ENCODE measurements at places on chromosomes 5 and 9.
A peak's percentile ranks its signal among the peaks of the same experiment; 100 is the strongest.

DNA sequence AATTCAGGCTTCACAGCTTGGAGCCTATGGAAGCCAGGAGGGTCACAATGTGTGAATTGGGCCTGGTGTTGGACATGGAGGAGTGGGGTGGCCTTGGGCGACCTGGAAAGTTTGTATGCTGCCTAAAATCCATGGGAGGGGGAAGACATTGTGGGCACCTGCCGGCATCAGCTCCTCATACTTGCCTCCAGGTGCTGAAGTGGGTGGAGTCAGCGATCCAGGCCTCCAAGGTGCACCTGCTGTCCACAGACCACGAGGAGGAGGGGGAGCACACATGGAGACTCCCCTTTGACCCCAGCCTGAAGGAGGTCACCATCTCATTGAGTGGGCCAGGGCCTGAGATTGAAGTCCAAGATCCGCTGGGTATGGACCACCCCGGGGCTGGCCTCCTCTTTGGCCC is 29.1 kb downstream of the HMCN2 start:
- no peak for DNase-seq

- DNase-seq, result no peak
Observed at GRCh38 chr5:111447822-111448221, 64.5 kb downstream of the STARD4 start.

GRCh38 chr5:158020555-158021418 is 161.8 kb upstream of the CLINT1 start:
- DNase-seq, result no peak

DNA sequence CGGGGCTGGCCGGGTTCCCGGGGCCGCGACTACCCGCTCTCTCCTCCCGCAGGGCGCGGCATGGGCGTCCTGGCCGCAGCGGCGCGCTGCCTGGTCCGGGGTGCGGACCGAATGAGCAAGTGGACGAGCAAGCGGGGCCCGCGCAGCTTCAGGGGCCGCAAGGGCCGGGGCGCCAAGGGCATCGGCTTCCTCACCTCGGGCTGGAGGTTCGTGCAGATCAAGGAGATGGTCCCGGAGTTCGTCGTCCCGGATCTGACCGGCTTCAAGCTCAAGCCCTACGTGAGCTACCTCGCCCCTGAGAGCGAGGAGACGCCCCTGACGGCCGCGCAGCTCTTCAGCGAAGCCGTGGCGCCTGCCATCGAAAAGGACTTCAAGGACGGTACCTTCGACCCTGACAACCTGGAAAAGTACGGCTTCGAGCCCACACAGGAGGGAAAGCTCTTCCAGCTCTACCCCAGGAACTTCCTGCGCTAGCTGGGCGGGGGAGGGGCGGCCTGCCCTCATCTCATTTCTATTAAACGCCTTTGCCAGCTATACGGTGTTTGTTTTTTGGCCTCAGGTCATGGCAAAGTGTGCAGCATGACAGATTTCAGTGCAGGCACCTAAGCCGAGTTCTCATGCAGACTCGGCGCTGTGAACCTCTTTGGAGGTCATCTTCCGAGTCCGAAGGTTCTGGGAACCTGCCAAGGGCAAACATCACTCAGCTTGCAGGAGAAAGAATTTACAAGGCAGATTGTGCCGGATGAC is 516 bp downstream of the MRPL41 start:
- peak; percentile 33 for DNase-seq

DNA sequence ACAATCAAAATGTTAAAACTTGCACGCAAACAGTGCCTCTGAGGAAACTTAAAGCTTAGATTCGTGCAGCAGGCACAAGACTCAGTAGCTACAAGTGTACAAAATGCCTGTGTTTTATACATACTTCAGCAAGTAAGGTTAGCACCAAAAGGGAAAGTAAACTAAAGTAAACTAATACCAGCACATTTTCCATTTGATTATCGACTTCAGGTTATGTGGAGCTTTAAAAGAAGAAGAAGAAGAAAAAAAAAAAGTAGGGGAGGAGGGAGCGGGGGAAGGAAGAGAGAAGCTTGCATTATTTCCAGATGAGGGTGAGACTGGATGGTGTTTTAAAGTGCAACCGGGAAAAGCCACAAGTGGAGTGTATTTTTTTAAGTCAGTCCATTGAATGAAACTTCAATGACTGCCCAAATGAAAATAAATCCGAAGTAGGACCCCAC is 596 bp upstream of the ADAMTS6 start:
- DNase-seq, result peak; percentile 81

DNA sequence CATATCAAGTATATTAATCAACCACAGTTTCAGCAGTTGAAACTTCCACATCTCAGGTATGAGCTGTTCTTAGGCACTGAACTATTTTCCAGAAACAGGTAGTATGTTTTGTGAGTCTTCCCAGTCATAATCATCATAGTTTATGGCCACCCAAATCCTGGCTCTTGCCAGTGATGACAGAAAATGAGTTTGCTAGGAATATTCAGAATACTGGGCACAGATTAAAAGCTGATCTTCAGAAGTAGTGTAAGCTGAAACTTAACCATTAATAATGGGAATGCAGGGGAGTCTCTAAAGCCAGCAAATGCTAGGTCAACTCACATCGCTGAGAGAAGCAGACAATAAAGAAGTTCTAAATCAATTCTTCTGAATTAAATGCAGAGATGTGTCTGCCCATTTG is 64.5 kb downstream of the PLPP1 start:
- no peak for DNase-seq

DNA sequence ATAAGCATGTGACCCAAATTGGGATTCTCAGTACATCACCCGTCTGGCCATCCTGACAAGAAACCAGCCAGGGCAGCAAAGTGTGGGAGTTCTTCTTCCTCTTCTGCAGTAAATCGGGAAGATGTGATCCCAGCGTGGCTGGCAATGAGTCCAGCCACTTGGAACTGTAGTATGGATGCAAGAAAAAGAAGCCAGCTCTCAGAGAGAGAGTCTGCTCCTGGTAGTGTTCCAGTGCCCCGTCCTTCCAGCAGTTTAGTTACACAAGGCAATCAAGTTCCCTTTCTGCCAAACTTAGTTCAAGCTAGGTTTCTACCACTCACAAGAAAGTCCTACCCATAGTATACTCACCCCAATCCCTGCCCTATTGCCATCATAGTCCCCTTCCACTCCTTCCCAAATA is 65.6 kb downstream of the CDK5RAP2 start:
- no peak for DNase-seq

DNA sequence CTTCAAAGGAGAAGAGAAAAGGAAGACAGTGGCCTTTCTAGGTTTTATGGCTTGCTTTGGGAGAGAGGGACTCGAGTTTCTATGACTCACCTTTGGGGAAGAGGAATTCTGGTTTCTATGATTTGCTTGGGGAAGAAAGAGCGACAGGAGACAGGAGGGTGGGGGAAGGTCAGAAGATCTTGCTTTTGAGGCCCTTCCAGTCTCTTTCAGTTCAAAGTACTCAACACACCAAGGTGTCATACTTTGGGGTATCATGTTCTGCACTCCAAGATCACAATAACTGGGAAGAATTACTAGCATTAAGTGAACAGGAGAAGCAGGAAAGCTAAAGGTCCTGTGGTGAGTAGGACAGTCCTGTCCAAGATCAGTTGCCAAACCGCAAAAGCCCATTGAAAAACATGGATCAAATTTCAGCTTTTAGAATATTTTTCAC is 324.5 kb downstream of the ARHGEF28 start:
- DNase-seq, result peak; percentile 48

GRCh38 chr5:59496524-59497134 is 396.9 kb downstream of the PDE4D start:
- DNase-seq, result no peak

GRCh38 chr5:138869763-138870500 is 5.2 kb downstream of the LRRTM2 start:
- DNase-seq, result peak; percentile 67

GRCh38 chr5:86570427-86571083 is 47.2 kb upstream of the COX7C start:
- DNase-seq, result no peak

- no peak for DNase-seq
Observed at GRCh38 chr9:135909371-135909770, 2.0 kb upstream of the CAMSAP1 start.

- no peak for DNase-seq
Observed at GRCh38 chr9:78874061-78874460, 577.1 kb downstream of the PSAT1 start.

- no peak for DNase-seq
Observed at GRCh38 chr5:113434889-113435288, at the start of gene TSSK1B. TSSK1B (minus strand) TSS chr5:113434989; CDS start chr5:113434839, 150 bp downstream.

DNA sequence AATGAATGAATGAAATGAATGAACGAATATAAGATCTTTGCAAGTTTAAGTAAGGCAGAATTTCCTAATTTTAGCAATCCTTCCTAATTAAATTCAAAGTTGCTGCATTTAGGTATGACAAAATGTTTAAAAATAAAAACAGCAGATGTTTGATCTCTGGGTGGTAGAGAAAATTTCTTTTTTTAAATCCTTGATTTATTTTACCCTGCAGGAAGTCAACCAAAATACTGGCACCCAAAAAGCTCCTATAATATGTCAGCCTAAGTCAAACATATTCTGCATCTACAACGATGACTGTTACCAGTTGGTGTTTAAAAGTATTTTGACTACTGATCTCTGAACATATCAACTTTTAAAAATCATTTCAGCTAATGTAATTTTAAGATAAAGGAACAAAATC is 58.4 kb downstream of the TTC39B start:
- no peak for DNase-seq

DNA sequence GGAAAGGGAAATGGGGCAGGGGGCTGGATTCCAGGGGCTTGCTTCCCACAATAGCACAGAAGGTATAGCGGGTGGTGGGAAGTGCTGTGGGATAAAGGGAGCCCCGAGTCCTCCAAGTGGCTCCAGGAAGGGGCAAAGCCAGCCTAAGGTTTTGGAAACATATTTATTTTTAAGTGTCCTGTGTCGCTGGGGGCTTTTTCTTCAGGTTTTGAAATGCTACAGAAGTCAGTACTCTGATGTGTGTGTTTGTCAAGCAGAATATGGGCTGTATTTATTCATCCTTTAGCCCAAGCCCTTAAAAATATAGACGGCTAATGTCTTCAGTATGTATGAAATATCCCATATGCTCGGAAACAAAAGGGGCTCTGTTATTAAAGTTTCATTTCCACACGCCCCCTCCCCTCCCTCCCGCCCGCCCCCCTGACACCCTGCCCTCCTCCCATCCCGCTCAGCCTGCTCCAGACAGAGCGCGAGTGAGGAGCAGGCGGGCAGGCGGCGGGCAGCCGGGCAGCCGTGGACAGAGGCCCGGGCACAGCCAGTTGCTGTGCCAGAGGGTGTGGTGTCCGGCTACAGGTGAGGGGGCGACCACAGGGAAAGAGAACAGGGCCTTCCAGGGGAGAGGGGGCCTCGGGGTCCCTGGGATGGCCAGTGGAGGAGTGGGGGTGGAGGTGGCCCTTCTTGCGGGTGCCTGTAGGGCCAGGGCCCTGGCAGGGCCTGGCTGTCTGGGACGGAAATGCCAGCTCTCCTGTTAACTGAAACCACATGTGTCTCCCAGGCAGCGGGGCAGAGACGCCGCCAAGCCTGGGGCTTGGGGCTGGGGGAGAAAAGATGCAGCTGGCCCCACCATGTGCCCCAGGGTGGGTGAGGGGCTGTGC is 39.6 kb upstream of the SYNPO start:
- DNase-seq, result no peak

GRCh38 chr9:20367855-20368254 is 254.4 kb downstream of the MLLT3 start:
- DNase-seq, result no peak

- no peak for DNase-seq
Observed at GRCh38 chr5:172585114-172585513, 55.9 kb upstream of the NEURL1B start.

DNA sequence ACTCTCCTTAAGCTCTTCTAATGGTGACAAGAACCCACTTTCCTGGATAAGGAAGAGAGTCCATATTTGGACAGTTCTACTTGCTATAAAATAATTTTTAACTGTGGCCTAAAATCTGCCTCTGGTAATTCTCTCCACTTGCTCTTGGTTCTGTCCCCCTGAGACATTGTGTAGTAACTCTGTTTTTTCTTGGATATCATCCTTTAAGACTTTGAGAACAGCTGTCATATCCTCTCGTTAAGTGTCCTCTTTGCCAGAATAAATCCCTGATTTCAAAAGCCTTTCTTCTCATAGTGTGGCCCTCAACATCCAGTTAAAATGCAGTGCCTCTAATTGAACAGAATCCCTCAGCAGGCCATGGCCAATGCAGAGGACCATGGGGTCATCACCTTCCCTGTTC is 101.5 kb downstream of the ARHGEF28 start:
- no peak for DNase-seq

- peak; percentile 43 for DNase-seq
Observed at GRCh38 chr5:56415356-56415765, 182.2 kb upstream of the ANKRD55 start.

- DNase-seq, result no peak
Observed at GRCh38 chr9:124005029-124005771, 6.4 kb upstream of the LHX2 start.

- DNase-seq, result no peak
Observed at GRCh38 chr9:71168418-71168817, 47.0 kb upstream of the TRPM3 start.

DNA sequence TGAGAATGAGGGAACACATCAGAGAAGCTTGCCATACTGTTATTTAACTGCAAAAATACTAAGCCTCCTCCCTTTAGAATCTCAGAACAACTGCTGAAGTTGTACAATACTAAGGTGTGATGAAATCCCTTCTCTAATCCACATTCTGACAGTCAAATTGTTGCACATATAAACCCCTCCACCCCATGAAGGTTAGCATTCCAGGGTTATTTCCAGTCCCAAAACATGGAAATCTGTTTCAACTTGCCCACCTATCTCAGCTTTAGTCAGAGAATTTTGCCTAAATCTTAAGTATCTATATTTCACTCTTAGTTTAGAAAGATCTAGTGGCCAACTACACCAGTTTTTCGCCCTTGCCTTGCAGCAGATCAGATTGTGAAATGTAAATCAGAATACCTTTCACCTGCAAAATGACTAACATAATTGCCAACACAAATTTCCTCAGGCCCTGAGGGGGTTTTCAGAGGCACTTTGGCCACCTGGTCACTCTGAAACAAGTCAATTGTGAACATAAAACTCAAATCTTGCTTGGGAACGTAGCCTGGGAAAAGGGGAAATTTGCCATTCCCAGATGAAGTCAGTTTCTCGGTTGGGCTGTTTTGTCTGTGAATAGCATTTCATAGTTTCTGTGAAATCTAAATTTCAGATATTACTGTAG is 93.9 kb downstream of the EFNA5 start:
- no peak for DNase-seq

DNA sequence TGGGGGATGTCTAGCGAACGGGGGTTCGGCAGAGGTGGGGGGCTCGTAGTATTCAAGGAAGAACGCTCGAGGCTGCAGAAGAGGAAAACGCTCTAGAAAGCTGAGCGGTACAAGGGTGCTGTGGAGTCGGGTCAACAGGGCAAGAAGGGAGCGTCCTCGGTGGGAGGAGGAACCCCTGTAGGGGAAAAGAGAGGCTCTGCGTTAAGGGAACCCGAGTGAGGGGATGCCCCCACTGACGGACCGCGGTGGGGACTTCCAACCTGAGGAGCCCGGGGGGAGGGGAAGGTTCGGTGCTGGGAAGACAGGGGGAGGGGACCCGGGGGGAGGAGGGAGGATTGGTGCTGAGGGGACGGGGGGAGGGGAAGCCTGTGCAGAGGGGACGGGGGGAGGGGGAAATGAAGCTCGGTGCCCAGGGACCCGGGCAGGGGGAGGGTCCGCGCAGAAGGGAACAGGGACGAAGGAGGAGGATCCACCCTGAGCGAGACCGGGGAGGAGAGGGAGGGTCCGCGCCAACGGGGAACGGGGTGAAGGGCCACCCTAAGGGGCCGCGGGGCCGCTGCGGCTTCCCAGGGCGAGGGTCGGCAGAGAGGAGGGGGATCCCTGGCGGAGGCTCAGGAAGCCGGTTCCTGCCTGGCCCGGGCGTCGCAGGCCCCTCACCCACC is 621 bp downstream of the NR6A1 start:
- no peak for DNase-seq

GRCh38 chr9:135394699-135395645 is 84.6 kb upstream of the PPP1R26 start:
- DNase-seq, result no peak
